Stimulated activated CD8-positive, alpha-beta memory T cell treated with anti-CD3 and anti-CD28 coated beads, Interleukin-4, amount 100 ng/mL, for 4 hours (primary cell): ENCODE measurements at places on chromosomes 7 and 10.

- DNase-seq = no peak
Measured at GRCh38 chr10:42876945-42877344, 94.3 kb downstream of the BMS1 start.

- DNase-seq = no peak
Measured at GRCh38 chr7:128389618-128390329, 20.0 kb downstream of the IMPDH1 start.

DNA sequence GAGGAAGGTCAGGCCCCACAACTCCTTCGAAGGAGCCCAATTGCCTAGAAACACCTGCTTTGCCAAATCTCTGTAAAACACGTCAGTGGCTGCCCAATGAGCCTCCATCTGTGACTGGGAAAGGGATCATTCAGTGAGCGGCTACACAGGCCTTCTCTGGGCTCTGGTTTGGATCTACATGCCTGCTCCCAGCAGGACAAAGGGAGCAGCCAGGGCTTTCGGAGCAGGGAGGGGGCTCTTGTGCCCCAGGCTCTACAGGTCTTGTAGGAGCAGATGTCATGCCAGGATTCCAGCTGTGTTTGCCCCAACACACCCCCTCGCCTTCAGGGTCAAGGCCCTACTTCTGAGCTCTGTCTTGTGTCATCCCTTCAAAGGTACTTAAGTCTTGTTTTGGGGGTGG lies 73.5 kb downstream of the CLEC2L start:
- no peak for DNase-seq

- DNase-seq = no peak
Measured at GRCh38 chr7:7136466-7137381, 45.6 kb upstream of the C1GALT1 start.
